ENCODE measurements at places on chromosomes 11 and 22. TPM values are rescaled to one million over a fixed set of nuclear protein-coding genes. Genes with fewer than 3 reads are reported as not detected.

MMP13 gene
- not detected for total RNA-seq

DNA sequence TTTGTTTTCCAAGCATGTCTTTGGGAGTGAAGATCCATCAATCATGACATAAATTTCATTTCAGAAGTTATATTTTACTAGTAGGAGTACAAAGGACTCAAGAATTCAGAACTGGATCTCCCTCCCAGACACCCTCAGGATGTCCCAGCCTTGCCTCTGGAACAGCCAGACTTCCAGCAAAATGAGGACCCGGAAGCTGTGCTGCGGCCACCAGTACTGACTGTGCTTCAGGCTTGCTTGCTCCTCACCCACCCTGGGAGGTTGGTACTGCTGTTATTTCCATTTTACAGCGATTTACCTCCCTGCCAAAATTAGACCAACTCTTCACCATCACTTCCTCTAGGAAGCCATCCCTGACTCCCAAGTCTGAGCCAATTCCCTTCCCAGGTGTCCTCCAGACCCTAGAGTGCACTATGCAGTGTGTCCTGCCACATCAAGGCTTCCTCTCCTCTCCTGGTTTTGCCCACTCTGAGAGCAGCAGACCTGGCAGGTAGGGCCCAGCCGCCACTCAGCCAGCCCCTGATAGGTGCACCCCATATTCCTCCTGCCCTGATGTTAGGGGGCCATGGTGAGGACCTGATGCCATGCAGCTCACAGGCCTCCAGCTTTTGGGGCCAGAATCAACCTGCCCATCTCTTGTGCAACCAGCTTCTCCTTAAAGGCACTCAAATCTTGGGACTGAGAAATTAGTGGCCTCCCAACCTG lies 47.3 kb upstream of the WNT7B start:
- no peak for DNase-seq

GRCh38 chr11:64859542-64860414 lies 15.3 kb upstream of the CDC42BPG start:
- no peak for DNase-seq

DNA sequence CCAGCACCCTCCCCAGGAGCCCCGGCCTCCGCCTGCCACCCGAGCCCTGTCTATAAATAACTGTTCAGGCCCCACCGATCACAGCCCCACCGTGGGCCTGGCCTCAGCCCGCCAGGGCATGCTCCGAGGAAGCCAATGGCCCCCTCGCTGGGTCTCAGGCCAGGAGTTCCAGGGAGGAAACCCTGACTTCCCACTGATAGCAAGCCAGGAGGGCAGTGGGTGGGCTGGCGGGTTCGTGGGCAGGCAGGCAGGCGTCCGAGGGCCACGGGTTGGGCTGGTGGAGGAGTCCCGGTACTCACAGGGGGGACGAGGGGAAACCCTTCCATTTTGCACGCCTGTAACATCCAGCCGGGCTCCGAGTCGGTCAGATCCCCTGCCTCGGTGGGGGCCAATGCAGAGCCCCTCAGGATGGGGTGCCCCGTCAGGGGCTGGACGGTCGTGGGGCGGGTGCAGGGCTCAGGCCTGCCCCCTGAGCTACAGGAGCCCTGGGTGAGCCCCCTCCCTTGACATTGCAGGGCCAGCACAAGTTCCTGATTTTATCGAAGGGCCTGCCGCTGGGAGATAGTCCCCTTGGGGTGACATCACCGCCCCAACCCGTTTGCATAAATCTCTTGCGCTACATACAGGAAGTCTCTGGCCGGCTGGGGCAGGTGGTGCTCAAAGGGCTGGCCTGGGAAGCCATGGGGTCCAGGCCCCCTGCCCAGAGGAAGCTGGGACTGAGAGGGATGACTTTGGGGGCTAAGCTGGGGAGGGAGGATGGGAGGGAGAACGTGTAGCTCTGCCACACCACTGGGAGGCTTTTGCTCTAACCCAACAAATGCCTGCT lies at the start of gene SPI1:
TSS of gene SPI1 (minus strand) at position 538 of the 826 bp plus-strand sequence. CDS start at position 344, 194 bp downstream.
- no peak for DNase-seq

DNA sequence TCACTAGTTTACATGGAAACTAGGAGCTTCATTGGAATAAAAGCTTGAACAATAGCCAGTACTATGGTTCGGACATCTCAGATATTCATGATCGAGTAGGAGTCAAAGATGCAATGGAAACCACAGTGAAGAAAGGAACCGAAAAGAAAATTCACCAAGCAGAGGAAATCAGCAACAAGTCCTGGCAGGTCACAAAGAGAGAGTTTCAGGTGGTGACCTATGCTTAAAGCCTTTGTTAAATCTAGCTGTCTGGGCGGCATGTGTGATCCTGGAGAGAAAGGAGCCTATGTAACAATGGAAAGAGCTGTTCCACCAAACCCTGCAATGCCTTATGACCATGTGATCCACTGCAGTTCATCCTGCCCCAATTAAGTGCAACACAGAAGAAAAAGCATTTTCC lies 68.9 kb upstream of the POU2AF2 start:
- DNase-seq: no peak

DNA sequence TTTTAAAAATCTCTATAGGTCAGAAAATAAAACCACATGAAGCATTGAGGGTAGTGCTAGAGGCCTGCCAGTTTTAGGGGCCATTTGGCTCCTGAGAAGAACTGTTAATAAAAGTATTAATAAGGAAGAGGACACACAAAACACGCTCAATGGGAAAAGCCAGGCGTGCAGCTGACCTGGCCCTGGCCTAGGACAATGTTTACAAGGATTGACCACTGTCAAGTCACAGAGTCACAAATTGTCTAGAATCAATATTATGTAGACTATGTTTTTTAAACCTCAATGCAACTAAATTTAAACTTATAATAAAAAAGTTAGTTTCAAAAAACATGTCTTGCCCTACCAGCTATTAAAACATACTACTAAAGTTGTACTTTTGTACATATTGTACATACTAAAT lies 89.4 kb downstream of the YAP1 start:
- no peak for DNase-seq

CARD18 gene
- total RNA-seq: not detected

RAB36 gene
- total RNA-seq: 1.3 TPM

GRCh38 chr11:83437939-83438338 lies 151.8 kb upstream of the CCDC90B start:
- no peak for DNase-seq

GRCh38 chr22:23305321-23305910 lies 125.1 kb downstream of the BCR start:
- no peak for DNase-seq

- no peak for DNase-seq
These were observed 257.3 kb upstream of the ISX start for GRCh38 chr22:34808618-34809017.
